ENCODE measurements at places on chromosomes 5 and 9. TPM values are rescaled to one million over a fixed set of nuclear protein-coding genes. Genes with fewer than 3 reads are reported as not detected.

- DNase-seq = no peak
Observed at GRCh38 chr5:7221041-7221440, 174.9 kb upstream of the ADCY2 start.

ARHGEF28 gene
- total RNA-seq = 12.7 TPM

GRCh38 chr9:26523577-26523976, 369.0 kb downstream of the CAAP1 start:
- no peak for DNase-seq

DNA sequence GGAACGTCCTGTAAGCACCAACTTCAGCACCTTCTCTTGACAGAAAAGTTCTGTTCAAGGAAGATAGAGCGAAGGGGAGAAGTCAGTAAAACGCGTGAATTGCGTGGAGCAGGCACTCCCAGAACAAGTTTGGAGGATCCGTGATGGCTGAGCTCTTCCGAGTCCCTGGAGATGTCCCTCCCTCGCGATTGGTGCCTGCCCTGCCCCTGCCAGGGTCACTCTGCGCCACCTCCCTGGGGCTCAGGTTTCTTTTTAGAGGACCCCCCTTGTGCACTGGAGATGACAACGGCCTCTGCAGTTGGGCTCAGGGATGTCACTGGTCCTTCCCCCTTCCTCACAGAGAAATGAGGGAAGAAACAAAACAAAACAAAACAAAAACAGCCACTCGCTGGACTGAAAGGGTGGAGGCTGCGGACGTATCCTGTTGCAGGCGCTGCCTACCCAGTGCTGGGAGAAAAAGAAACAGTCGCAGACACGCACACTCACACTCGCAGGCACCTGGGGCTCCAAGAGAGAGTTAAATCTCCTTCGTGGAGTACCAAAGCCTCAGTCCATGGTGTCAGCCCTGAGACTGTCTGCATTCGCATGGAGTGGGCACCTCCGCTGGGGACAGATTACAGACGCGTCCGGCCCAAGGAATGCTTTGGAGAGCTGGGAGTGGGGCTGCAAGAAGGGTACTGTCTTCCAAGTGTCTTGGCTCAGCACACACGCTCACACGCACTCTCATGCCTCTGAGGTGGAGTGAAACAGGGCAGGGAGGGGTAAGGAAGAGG, 512.7 kb downstream of the SLCO4C1 start:
- no peak for DNase-seq

PCDHB12 gene
- 4.1 TPM for total RNA-seq

DNA sequence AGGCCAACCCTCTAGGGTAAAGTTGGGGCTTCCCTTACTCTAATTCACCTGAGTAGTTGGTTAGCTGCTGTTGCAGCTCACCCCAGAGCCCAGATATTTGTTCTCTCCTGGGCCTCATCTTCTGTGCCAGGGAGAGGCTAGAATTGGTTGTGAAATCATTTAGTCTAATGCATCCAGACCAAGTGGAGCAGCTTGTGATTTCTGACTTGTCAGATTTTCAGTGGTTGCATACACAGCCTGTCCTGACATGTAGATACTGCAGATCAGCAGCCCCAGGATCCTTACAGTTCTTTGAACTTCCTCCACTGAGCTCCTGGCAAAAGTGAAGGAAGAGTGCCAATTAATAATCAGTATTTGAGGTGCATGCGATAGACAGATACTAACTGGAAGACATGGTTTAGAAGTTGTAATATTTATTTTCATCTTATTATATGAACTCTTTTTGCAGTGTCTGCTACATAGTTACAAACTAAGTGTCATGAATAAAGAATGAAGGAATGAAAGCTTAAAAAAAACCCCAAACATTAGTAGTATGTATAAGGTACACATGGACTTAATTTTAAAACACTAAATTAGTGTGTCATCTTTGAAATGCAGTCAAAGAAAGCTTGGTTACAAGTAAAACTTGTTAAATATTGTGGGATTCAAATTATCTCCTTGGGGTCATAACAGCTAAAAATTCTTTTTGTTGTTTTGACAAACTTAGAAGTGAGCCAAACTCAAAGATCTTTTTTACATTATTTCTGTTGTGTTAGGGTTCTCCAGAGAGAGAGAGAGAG, 128.5 kb downstream of the VPS13A start:
- DNase-seq = no peak

DNA sequence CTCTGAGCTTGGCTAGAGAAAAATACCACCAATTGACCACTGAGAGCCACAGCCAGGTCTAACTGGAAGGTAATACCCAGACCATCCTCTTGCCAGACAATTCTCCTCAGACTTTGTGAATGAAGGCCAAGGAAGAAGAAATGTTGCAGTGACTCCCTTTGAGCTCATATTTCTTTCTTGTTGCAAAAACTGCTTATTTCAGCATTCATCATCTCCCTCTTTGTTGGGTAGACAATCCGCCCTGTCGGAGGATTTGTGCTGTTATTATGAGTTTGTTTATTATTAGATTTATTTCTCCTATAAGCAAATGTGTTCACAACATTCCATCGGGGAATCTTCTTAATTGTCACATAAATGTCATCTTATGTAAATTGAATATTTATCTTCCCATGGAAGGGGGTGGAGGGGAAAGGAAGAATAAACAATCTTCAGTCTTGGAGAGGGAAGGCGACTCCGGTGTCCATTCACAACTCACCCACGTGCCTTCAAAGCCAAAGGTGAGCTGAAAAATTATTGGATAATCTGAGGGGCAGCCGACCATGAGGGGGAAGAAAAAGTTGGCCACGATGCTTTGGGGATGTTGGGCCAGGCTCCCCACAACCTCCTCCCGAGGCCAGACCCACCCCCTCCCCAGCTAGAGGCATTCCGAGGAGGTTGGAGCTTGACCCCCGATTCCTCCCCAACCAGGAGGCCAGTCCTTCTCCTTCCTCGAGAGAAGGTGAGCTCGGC, 1.8 kb upstream of the JADE2 start:
- DNase-seq = no peak

IFNK gene
- not detected for total RNA-seq

PDE6A gene
- total RNA-seq = not detected

GRCh38 chr5:43227655-43228054, 35.6 kb downstream of the NIM1K start:
- DNase-seq = no peak
